ENCODE measurements at places on chromosomes 2 and 18.

DNA sequence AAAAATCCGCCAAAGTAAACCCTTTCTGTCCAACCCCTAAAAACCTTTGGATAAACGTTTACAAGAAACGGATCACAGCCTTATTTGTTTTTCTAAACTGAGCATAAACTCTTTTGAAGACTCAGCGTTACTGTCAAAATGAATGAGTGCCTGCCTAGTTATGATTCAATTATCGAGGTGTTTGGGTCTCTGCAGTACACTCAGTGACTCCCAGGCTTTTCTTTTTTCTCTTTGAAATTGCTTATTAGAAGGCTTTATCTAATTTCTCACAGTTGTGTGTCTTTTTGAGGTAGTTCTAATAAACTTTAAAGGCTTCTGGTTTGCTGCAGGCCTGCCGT, 663 bp downstream of the RHBDD1 start:
- DNase-seq = no peak

GRCh38 chr2:76572981-76573380, 862.3 kb upstream of the GCFC2 start:
- DNase-seq = no peak

DNA sequence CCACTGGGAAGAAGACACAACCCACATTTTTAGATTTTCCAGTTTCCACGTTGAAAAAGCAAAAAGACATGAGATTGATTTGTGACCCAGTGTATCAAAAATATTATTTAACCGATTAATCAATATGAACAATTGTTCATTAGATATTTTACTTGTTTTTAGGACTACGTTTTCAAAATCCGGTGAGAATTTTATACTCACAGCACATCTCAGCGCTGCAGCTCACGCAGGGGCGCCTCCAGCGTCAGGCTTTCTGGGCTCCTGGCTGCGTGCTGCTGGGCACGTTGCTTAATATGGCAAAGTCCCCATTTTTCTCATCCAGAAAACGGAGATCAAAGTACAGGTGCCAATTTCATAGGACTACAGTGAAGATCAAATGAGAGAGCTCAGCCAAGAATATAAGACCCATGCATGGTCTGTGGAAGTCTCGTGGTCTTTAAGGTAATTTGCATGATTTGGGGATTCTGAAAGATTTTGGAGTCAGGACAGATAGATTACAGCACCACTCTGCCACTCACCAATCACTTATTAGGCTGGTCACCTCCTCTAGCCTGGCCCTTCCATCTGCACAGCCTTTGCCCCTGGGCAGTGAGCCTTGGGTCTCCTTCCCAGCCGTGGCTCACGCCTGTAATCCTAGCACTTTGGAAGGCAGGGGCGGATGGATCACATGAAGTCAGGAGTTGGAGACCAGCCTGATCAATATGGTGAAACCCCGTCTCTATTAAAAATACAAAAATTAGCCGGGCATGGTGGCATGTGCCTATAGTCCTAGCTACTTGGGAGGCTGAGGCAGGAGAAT, 36.2 kb downstream of the PTPN18 start:
- no peak for DNase-seq

DNA sequence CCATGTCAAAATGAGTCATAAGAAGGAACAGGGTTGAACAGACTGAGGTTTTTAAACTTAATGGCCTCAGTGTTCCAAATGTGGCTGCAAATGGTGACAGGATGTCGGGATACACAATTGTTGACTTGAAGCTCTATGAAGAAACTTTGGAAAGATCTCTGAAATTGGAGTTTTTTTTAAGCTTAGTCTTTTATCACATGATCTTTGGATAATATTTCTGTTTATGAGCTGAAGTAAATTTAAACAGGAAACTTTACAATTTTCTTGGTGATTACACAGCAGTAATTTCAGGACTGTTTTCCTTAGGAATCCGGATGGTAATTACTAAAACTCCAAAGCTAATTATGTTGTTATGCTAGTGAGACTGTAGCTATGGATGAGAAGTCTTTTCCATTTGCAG, 199.1 kb upstream of the NRXN1 start:
- DNase-seq = no peak

GRCh38 chr2:136067897-136068580, 49.9 kb downstream of the CXCR4 start:
- DNase-seq = no peak

GRCh38 chr18:73621091-73621490, 526.5 kb downstream of the FBXO15 start:
- DNase-seq = no peak

DNA sequence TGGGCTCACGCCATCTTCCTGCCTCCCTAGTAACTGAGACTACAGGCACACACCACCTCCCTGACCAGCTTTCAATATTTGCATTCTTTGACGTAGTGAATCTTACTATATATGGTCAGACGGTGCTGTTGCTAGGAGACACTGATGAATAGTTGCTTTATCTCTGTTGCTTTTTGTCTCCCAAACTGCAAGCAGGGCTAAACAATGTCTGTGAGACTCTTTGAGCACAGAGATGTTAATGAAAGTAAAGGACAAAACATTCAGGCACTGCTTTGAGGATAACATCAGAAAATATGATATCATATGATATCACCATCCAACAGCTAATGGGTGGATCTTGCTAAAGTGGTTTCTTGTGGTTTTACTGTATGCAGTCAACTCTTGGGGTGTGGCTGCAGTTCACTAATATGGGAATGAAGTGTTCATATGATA, 43.0 kb downstream of the EMILIN2 start:
- DNase-seq = no peak

All from central memory CD8-positive, alpha-beta T cell (primary cell).